ENCODE measurements at places on chromosomes 12 and 14.

GRCh38 chr14:52703225-52703624 lies 3.8 kb upstream of the PSMC6 start:
- no peak for DNase-seq

GRCh38 chr12:29273178-29273843 lies 107.7 kb downstream of the ERGIC2 start:
- DNase-seq: no peak

GRCh38 chr12:2805143-2805520 lies 7.3 kb upstream of the ITFG2 start:
- DNase-seq: no peak

GRCh38 chr12:120703311-120703942 lies 6.8 kb upstream of the UNC119B start:
- DNase-seq: no peak

- DNase-seq: peak; percentile 28
Measured at GRCh38 chr12:52605542-52605941, 4.3 kb upstream of the KRT72 start.

- no peak for DNase-seq
Measured at GRCh38 chr12:127060933-127061332, 1206.0 kb upstream of the TMEM132C start.
